ENCODE measurements at places on chromosomes 7 and 10. TPM values are rescaled to one million over a fixed set of nuclear protein-coding genes. Genes with fewer than 3 reads are reported as not detected.

GRCh38 chr10:130810856-130811255 is 500.7 kb downstream of the TCERG1L start:
- no peak for DNase-seq

GRCh38 chr10:63468947-63469346 is 3.2 kb upstream of the JMJD1C start:
- no peak for DNase-seq

DNA sequence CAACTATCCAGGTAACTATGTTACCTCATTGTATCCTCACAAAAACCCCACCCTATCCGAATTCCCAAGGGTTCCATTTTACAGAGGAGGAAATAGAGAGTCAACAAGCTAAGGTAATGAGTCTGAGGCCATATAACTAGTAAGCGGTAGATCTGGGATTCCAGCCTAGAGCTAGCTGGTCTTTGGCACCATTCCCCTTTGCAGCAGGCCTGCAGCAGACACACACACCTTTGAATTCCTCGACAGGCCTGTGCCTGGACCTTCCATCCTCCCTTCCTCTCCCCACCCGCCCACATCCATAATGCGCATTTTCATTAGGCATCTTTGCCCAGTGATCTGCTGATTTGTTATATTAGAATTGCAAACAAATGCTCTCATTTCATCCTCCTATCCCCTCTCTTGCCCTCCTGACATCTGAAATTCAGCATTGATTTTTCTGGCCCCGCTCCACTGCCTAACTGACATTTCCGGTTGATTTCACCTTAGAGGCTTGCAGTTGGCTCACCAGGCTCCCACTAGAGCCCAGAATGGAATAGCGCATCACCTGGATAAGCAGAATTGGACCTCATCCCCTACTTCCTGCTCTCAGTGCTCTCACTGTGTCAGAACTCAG is 129.5 kb downstream of the PLXNA4 start:
- DNase-seq, result no peak

DNA sequence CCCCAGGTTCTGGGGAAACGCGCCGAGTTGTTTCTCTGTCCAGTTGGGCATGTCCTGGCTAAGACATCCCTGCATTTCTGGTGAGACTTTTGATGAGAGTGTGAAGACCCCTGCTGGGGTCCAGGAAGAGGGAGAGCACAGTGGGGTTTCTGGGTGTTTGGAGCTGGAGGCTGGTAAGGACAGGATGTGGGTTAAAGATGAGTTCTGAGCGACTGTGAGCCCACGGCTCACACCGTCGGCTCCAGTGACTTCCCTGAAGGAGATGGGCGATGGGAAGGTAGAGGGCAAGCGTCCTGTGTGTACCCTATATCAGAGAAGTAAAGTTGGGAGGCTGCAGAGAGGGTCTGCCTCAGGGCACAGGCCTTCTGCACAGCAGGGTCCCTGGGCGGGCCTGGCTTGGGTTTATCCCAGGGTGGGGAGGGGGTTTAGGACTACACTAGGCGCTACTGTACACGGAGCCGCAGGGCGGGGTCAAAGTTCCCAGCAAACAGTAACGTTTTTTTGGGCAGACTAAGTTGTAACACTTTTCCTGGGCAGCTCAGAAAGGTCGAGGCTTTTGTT is 3.6 kb downstream of the EMX2 start:
- no peak for DNase-seq

- no peak for DNase-seq
Measured at GRCh38 chr10:120630266-120630665, 173.2 kb downstream of the PLPP4 start.

- no peak for DNase-seq
Measured at GRCh38 chr7:18305866-18306265, 189.7 kb upstream of the HDAC9 start.

TMEM270 gene
- total RNA-seq, result not detected

GRCh38 chr10:132069122-132069848 is 3.5 kb downstream of the JAKMIP3 start:
- DNase-seq, result no peak

DNA sequence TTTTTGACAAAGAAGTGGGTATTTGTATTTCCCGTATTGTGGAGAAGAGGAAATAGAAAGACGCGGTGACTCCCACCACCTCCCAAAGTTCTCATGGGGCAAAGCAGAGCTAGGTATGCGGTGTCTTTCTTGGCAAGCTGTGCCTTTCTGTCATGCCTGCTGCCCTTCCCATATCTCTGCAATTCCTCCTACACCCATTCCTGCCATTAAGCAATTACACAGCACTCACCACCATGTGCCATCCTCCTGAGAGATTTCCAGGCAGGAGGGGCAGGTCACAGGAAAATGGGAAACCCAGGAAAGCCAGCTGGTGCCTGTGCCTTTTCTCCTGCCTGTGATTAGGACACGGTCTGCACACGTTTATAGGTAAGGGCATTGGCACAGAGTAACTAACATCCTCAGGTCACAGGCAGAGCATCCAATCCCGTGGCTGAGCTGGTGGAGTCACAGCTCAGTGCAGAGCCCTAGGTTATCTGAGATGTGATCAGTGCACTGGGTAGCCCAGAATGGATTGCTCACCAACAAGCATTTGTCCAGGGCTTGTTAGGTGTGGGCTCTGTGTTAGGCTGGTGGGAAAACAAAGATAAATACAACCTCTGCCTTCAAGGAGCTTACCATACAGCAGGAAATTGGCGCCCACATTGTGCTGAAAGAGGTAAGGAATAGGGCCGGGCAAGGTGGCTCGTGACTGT is 9.4 kb upstream of the CRTAC1 start:
- DNase-seq, result no peak

DNA sequence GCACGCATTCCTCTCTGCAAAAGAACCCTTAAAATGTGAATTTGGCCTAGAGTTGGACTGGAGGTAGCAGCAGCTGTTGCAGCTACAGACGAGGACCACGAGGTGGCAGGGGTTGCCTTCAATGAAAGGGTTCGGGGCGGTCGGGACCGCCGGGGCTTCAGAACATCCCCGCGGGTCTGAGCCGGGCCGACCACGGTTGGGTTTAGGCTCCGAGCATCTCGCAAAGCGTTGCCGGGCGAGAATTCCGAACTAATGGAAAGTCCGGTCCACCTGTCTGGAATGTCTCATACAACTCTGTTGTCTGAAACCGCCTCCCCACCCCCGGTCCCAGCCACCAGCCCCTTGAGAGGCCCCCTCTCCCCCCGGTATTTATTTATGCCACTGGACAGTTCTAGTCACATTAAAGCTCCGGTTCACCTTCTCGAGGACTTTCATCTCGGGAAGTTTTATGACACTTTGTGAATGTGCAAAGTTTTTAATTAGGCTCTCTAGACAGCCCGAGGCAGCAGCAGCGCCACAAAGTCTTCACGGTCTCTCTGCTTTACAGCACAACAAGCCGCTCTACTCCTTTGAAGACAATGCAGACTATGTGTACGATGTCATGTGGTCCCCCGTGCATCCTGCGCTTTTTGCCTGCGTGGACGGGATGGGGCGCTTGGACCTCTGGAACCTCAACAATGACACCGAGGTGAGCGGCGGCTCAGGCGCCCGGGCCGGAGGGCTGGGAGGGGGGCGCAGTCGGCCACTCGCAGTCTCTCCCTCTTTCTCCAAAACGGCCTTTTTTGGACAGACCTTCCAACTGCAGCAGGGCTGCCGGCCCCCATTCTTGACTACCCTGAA is 246.2 kb downstream of the SLC25A13 start:
- peak; percentile 63 for DNase-seq

OR2A5 gene
- total RNA-seq, result not detected

DNA sequence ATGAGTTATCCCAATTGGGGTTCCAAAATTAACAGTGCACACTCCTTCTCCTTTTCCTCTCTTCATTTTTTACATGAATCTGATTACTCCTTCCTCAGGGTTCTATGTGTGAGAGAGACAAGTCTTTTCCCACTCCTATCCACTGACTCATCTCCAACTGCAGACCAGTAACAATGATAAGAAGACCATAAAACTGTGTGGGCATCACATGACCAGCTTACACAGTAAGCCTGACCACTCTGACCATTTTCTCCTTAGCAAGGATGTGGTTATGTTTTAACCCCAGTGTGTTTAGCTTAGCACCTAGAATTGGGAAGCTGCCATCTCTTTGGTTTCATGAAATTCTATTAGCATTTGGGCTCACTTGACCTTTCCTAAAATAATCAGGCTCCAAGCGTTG is 145.0 kb upstream of the CALCR start:
- DNase-seq, result no peak

CAV1 gene
- 127 TPM for total RNA-seq

GRCh38 chr7:2523461-2523936 is 3.9 kb downstream of the LFNG start:
- no peak for DNase-seq

MMS19 gene
- total RNA-seq, result 71.5 TPM

- no peak for DNase-seq
Measured at GRCh38 chr10:70584909-70585544, 17.5 kb downstream of the PRF1 start.

ZNF716 gene
- not detected for total RNA-seq

DNA sequence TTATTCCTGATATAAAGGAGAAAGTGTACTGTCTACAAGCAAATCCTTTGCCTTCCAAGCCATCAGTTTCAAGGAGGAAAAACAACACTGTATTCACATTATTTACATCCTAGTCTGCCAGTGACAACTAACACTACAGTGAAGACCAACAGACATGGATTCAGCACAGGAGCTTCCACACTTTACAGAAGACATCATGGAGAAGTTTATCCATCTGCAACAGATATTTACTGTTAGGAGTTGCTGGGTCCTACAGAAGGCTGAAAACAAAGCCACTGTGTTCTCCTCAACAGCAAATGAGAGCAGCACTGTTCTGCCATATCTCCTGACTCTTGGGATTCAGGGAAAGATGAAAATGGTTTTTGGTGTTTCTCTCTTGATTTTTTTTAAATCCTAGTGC is 31.9 kb downstream of the NAPEPLD start:
- no peak for DNase-seq

DNA sequence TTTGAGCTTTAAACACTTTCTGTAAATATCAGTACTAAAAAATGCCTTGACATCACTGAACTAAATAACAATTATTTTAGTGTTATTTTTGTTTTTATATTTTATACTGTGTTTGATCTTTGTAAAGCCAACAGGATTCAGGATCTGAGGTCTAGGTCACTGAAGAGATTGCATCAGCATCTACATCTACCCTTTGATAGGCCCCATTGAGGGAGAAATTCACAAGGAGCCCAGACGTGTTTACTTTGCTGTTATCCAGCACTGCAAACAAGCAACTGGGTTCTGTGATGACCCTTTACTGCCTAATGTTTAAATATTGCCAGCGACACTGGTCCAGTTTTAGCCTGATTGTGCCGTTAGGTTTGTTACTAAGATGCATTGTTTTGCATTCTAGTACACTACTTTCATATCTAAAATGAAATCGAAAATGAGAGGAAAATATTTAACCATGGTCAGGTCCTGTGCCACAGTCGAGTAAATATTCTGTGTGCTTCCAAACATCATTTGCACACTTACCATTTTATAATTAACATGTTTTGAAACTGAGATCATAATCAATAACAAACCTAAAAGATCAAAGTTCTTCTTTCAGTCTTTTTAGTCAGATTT is 48.7 kb downstream of the SP8 start:
- DNase-seq, result no peak

GRCh38 chr10:287026-287709 is 151.9 kb downstream of the ZMYND11 start:
- DNase-seq, result no peak

Measured in ureter (tissue), 1 donor.